ENCODE measurements at places on chromosomes 7 and 10.

GRCh38 chr10:91708174-91708861 is 75.4 kb upstream of the PPP1R3C start:
- no peak for DNase-seq

GRCh38 chr7:109479388-109479787 is 909.7 kb downstream of the DNAJB9 start:
- DNase-seq, result no peak

GRCh38 chr10:77620731-77621130 is 16.9 kb downstream of the KCNMA1 start:
- no peak for DNase-seq

DNA sequence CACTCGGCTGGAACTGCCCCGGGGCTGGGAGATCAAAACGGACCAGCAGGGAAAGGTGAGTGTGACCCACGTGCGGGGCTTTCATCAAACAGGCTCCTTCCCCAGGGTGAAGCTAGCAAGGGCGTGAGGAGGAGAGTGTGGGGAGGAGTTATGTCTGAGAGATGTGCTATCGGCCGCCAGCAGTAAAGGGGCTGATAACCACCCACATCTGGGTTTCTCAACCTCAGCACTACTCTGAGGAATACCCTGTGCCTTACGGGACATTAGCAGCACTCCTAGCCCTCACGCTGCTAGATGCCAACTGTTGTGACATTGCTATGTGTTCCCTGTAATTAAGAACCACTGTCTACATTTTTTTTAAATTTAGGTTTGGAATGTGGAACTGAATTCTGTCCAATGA is 113.9 kb upstream of the STK17A start:
- DNase-seq, result no peak

DNA sequence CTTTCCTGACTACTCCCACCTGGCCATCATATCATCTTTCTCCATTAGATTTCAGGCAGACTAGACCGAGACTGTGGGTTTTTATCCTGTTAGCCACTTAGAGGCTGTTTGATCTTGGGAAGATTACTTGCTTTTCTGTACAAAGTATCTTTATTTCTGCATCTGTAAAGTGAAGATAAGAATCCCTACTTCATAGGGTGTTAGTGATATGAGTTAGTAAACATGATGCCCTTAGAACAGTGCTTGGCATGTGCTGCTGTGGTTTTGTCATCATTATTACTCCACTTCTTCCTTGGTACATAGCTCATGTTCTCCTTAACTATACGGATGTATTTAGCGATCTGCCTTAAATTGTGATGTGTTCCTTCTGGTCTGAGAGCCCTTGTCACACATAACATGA is 165.2 kb downstream of the AUTS2 start:
- no peak for DNase-seq

- DNase-seq, result no peak
Measured at GRCh38 chr7:52260046-52260665, 775.3 kb upstream of the POM121L12 start.

DNA sequence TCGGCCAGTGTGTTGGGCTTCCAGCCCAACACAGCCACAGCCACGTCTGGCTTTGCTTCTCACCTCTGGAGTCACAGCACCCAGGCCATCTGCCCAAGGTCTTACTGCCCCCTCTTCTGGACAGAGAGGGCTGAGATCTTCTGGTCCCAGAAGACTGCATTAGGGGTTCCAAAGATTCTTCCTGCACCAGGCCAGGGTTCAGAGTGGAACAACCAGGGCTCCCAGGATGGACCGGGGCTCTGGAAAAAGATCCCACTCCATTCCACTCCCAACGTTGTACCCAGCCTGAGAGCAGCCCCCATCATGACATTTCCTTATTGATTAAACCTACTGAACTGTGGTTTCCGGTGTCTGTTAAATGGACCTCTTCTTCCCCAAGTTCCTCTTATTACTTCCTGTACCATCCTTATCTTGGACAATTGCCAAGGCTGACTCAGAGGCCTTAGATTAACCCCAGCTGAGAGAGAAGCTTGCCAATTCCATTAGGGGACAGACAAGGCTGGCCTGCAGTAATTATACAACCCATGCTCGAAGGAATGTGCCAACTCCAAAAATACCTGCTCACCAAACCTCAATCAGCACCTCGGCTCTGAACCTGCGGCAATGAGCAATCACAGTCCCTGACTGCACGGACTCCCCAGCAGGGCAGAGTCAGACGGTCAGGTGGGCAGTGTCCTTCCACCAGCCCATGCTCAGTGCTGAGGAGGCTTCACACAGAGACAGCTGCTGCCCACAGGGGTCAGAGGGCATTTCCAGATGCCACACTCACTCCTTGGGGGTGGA is 47.9 kb upstream of the NPFFR1 start:
- DNase-seq, result peak; percentile 100

- DNase-seq, result no peak
Measured at GRCh38 chr10:132475086-132475485, 62.5 kb upstream of the INPP5A start.

GRCh38 chr10:67764012-67764822 is 68.2 kb upstream of the CTNNA3 start:
- DNase-seq, result peak; percentile 94

GRCh38 chr10:23095966-23096801 is 805 bp downstream of the MSRB2 start:
- DNase-seq, result peak; percentile 56

Data from kidney tubule cell (primary cell).